GM12878 (cell line): ENCODE measurements at places on chromosomes 4 and X. TPM values are rescaled to one million over a fixed set of nuclear protein-coding genes. Genes with fewer than 3 reads are reported as not detected.

The REPS2 gene
- total RNA-seq, result 5.7 and 6.6 TPM in 2 replicates

- no peaks in the 10 kb centered on the region for H3K4me1 ChIP-seq
- H3K27me3 ChIP-seq, result no peaks in the 10 kb centered on the region
- H3K4me3 ChIP-seq, result no peak overlapping the region
- peaks cover 2% of the 10 kb centered on the region; the same call in 1 of the 2 replicates for H3K36me3 ChIP-seq
- H3K27ac ChIP-seq, result no peak overlapping the region
- no peak for DNase-seq
Observed at GRCh38 chrX:40705658-40706312, 29.6 kb downstream of the MED14 start.

DNA sequence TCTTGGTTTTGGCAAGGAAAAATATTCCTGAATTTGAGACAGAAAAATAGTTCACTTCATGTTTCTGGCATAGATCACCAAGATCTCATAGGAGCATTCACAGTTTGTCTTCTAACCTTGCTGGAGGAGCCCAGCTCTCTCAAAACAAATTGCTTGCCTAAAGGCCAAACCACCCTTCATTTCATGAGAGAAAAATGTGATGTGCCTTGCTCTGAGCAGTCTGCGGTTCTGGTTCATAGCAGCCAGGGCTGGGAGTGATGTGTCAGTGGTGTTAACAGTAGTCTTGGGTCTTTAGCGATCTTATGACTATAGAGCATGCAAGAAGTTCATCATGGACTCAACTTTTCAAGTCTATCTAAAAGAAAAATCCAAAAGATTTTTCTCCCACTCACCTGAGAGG, 183.3 kb downstream of the DCLK2 start:
- no peaks in the 10 kb centered on the region for H3K4me1 ChIP-seq
- no peak overlapping the region for H3K4me3 ChIP-seq
- H3K36me3 ChIP-seq, result no peaks in the 10 kb centered on the region
- no peak for DNase-seq

DNA sequence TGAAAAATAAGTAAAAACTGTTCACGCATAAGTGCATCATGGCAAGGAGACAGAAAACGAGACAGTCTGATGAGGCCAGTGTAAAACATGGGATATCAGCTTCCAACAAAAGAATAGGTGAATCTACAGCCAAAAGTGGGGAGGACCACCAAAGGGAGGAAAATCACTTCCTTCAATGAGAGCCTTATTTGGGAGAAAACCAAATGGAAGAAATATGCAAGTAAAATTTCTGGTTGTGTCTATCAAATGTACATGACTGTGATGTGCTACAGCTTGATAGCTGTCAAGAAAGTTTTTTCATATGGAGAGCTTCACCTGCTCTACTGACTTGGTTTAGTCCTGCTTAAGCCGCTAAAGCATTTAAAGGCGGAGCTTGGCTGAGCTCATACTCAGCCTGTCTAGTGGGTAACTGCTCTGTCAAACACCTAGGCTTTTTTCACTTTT, 66.2 kb downstream of the MAGEA1 start:
- DNase-seq, result no peak
- no peak overlapping the region for H3K27ac ChIP-seq
- H3K27me3 ChIP-seq, result no peaks in the 10 kb centered on the region; the same call in 1 of the 2 replicates
- no peaks in the 10 kb centered on the region for H3K36me3 ChIP-seq

DNA sequence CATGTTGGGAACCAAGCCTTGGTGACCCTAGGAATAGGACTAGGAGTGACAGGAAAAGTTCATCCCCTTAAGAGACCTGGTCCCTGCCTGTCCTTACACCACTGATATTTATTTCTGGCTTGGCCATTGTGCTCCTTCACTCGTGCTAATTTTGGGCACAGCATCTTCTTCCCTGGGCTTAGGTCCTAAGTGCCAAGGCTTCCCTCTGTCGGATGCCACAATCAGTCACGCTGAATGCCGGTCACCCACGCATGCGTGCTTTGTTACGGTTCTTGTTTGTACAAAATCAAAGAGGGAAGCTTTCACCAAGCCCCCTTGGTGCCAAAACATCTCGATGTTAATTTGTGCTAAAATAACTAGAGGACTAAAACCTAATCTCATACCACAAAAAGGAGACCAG, 17.4 kb upstream of the MAP3K15 start:
- no peak overlapping the region for H3K4me3 ChIP-seq
- H3K4me1 ChIP-seq, result no peaks in the 10 kb centered on the region
- no peak overlapping the region for H3K27ac ChIP-seq
- H3K36me3 ChIP-seq, result no peaks in the 10 kb centered on the region
- no peaks in the 10 kb centered on the region for H3K27me3 ChIP-seq

DNA sequence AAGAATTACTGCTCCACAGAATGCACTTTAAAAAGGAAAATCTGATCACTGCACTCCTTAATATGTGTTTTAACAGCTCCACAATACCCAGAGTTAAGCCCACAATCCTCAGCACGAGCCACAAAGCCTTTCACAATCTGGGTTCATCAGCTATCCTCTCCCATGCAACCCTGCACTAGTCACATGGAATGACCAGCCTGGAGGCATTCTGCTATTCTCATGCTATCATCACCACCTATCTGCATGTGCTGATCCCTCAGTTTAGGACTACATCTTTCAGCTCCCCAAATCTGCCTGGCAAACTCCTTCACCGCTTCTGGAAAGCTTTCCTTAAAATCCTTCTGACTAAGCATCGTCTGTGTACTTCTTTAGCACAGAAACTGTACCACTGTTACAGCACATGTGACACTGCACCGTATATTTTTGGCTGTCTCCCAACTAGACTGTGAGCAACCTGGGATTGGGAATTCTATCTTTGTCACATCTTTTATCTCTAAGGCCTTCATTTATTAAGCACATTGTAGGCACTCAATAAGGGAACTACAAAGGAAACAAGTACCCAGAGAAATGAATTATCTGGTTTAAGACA, 18.3 kb upstream of the EIF1AX start:
- H3K4me3 ChIP-seq, result no peak overlapping the region
- H3K27ac ChIP-seq, result no peak overlapping the region
- H3K27me3 ChIP-seq, result no peaks in the 10 kb centered on the region
- H3K36me3 ChIP-seq, result peaks cover 3% of the 10 kb centered on the region
- no peak for DNase-seq
- no peaks in the 10 kb centered on the region for H3K4me1 ChIP-seq

The SOWAHB gene
- total RNA-seq, result 0.05 and 0.10 TPM in 2 replicates

- no peaks in the 10 kb centered on the region for H3K4me1 ChIP-seq
- no peak for DNase-seq
- H3K4me3 ChIP-seq, result no peak overlapping the region
- H3K27me3 ChIP-seq, result no peaks in the 10 kb centered on the region
Observed at GRCh38 chr4:3689006-3689405, 77.2 kb upstream of the ADRA2C start.

DNA sequence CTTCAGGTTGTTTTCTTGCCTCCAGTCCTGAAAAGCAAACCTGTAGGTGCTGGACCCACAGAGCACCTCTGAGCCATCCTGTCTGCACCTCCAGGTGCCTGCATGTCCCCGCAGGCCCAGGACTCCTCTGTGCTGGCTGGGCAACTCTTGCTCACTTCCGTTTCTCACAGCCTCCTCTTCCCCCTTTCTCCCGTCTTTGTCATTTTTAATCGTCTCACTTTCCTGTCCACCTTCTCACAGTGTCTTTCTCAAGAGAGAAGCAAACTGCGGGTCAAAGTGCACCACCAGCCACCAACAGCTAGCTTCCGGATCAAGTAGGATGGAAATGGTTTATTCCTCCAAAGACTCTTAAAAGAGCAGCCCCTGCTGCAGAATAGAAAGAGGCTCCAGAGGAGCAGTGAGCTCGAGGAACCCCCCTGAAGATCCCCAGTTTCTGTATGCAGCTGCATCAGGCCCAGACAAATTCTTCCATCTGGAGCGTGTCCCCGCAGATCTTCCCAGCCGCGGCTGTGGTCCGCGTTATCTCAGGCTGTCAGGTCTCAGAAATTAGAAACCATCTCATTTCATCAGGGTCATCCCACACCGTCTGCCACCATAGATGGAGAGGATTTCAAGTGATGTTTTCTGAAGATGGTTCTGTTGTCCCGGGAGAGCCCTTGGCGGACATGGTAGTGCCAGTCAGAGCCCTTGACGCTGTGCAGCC, 87.7 kb downstream of the FHDC1 start:
- no peak overlapping the region for H3K4me3 ChIP-seq
- no peak for DNase-seq
- no peaks in the 10 kb centered on the region for H3K27me3 ChIP-seq
- 0 out of 2 replicates have a peak, but pooled peaks cover 5% of the 10 kb centered on the region for H3K4me1 ChIP-seq
- H3K36me3 ChIP-seq, result no peaks in the 10 kb centered on the region
- H3K27ac ChIP-seq, result no peak overlapping the region

The ARAP2 gene
- total RNA-seq, result 28.3 and 32.0 TPM in 2 replicates

DNA sequence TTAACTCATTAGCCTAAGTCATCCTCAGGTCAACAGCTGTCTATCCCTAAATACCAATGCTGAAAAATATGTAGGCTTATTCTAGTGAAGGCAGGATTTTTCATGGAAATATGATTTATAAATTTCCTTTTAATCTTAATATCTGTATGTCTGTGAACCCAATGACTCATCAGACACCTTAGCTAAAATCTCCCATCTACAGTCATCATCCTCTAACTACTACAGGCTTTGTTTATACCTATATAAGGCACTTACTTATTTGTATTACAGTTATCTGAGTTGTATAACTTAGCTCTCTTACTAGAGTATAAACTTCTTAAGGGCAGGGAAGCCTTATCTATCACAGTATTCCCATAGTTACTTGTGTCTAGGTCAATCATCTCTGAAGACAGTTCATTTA, 24.2 kb downstream of the AMMECR1 start:
- H3K27me3 ChIP-seq, result no peaks in the 10 kb centered on the region
- no peaks in the 10 kb centered on the region for H3K36me3 ChIP-seq
- H3K4me3 ChIP-seq, result no peak overlapping the region

DNA sequence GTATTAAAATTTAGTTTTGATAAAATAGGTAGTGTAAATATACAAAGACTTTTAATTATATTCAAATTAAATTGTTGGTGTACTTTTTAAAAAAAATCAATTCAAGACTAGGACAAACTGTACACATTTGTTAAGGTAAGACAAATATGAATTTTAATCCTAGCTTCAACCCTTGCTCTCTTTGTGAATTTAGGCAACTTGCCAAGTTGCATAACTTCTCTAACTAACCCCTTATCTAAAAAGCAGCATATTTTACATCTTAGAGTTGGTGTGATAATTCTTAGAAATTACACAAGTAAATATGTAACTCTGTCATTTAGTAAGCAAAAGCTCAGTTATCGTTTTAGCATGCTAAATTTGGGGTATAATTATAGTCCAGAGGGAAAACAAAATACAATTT, 78.1 kb upstream of the FSTL5 start:
- H3K27ac ChIP-seq, result no peak overlapping the region
- H3K4me3 ChIP-seq, result no peak overlapping the region
- no peaks in the 10 kb centered on the region for H3K4me1 ChIP-seq
- no peak for DNase-seq
- H3K36me3 ChIP-seq, result no peaks in the 10 kb centered on the region
